ENCODE measurements at places on chromosomes 1 and 21. TPM values are rescaled to one million over a fixed set of nuclear protein-coding genes. Genes with fewer than 3 reads are reported as not detected.
A peak's percentile ranks its signal among the peaks of the same experiment; 100 is the strongest.

DNA sequence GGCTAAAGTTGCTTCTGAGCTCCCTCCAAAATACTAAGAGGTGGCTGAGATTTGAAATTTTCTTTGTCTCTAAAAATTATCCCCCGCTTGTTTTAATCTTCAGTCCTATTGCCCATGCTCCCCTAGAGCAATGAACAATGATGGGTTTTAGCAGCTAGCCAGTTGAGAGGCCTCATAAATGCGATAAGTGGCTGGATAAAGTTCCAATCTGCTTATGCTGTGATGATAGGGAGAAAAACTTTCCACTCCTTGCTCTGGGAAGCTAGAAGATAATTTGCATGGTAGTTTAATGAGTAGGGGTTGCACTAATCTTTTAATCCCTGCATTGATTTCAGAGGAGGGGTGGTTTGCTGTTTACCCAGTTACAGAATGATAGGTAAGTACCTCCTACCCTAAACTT lies 9.6 kb upstream of the PRPF3 start:
- no peak for DNase-seq

DNA sequence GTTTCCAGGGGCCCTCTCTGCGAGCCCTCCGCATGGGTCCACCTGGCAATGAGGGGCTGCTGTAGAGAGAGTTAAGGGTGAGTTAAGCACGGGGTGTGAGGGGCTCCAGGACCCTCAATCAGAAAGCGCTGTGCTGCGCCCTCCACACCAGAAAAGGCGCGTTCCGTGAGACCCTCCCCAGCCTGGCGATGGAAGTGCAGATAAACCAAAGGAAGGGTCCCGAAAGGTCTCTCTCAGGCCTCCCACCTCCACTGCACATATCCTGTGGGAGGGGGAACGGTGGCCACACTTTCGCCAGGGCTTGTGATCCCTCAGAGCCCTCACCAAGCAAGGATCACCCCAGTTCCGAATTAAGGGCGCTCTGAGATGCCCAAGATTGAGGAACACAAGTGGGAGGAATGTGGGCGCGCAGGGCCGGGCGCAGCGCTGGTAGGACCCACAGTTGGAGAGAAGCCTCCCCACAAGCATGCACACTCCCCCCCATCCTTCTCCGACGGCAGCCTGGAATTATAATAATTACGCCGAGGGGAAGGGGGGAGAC lies 1.1 kb downstream of the WNT3A start:
- peak; percentile 46 for DNase-seq

DNA sequence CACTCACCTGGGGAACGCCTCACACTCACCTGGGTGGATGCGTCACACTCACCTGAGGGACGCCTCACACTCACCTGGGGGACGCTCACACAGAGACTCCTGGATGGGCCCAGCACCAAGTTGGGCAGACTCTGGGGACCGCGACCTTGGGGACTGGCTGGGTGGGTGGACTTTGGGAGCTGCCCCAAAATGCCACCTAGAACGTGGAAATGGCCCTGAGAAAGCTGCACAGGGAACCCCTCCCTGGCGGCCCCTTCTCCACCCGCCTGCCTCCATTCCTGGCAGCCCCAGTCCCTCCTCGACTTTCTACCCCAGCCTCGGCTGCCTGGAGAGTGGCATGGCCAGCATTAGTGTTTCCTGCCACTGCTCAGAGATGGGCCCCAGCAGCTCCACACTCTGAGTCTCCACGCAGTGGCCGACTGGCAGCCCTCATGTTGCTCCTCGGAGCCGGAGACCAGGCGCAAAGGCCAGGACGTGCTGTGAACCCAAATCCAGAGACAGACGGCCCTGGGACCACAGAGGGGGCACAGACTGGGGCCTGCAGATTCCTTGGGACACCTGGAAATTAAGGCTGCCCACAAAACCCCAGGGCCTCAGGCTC lies 46.5 kb upstream of the ACTRT2 start:
- DNase-seq, result peak; percentile 47

DNA sequence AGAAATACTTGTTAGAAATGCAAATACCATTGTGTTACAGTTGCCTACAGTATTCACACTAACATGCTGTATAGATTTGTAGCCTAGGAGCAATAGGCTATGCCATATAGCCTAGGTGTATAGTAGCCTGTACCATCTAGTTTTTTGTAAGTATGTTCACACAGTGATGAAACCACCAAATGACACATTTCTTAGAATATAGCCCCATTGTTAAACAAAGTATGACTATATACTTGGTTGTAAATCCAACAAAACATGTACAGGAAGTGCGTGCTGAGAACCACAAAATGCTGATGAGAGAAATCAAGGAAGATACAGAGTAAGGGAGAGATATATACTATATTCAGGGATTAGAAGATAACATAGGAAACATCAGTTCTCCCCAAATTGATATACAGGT lies 92.2 kb downstream of the POU2F1 start:
- DNase-seq, result no peak

- no peak for DNase-seq
Observed at GRCh38 chr1:75330624-75331023, 196.4 kb downstream of the LHX8 start.

GRCh38 chr1:53862507-53862906 lies 24.4 kb upstream of the NDC1 start:
- no peak for DNase-seq

- no peak for DNase-seq
Observed at GRCh38 chr1:62772607-62773295, 11.2 kb upstream of the ATG4C start.

COL8A2 gene
- 0.11 TPM for total RNA-seq

GRCh38 chr1:161379071-161379470 lies 11.4 kb upstream of the CFAP126 start:
- DNase-seq, result no peak

DNA sequence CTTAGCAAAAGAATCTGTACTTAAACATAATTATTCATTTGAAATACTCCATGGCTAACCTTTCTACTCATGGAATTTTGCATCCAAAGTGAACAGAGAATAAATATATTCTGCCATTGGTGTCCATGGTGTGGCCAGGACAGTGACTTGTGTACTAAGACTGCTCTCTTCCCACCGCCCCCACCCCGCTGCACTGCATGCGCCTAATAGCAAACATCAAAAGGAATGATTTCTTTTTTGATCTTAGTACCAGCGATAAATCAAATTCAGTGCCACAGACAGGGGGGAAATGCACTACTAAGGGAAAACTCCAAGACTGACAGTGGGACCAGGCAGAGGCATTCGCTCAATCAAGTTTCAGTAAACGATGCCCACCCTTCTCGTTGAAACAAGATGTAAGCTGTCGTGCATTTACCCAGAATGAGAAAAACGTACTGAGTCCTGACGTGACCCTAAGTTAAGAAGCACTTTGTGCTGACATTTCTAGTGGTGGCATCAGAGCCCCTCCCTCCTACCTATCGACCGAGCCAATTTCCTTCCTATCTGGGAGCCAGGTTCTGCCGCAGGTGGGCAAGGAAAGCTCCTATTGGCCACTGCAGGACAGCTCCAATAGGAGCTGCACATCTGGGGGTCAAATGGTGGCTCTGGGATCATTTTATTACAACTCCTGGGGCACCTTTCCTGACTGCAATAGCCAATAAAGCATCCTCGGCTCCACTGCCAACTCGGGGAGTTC lies 12.5 kb downstream of the ESRRG start:
- no peak for DNase-seq

- DNase-seq, result no peak
Observed at GRCh38 chr1:155607708-155608107, 2.3 kb upstream of the MSTO1 start.

SYPL2 gene
- not detected for total RNA-seq

GRCh38 chr1:236354330-236355147 lies 39.5 kb upstream of the EDARADD start:
- DNase-seq, result no peak

- no peak for DNase-seq
Observed at GRCh38 chr1:244755673-244756072, 79.8 kb upstream of the COX20 start.

GRCh38 chr1:25799935-25800702 lies at the start of gene SELENON:
TSS of gene SELENON (plus strand) at chr1:25800193. CDS start at chr1:25800231, 38 bp downstream.
- DNase-seq, result no peak

- no peak for DNase-seq
Observed at GRCh38 chr1:65265651-65266351, 43.5 kb upstream of the DNAJC6 start.

DNA sequence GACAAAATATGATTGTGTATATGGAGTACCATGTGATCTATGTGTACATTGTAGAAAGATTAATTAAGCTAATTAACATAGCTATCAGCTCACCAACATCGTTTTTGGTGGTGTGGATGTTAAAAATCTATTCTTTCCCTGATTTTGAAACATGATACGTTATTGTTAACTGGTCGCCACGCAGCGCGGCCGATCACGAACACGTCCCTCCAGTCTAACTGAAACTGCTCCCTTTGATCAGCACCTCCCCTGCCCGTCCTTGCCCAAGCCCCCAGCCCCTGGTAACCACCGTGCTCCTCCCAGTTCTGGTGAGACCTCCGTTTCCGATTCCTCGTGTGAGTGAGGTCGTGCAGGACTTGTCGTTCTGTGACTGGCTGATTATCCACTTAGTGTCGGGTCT lies 67.0 kb downstream of the AGPAT3 start:
- DNase-seq, result no peak

DNA sequence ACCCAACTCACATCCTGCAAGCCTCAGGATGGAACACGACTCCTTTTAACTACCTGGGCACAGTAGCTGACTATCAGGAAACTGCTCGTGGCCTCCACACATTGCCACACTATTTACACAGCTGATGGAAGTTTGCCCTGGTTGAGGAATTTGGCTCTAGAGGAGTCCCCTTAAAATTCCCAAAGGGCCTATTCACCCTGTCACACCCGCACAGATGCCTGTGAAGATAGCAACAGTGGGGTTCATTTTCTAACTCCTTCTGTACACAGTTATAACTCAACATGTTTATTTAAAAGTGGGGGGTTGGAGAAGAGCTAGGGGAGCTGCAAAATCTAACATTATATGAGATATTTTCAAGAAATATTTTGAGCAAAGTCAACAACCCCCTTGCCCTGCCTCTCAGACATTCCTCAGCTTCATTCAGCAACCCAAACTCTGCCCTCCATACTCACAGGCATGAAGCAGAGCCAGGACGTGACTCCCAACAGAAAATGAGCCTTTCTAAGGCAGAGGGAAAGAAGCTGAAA lies 35.8 kb upstream of the CCN1 start:
- no peak for DNase-seq

BCL2L15 gene
- 1.1 TPM for total RNA-seq

PLA2G4A gene
- 0.27 TPM for total RNA-seq

GRCh38 chr1:39472826-39473225 lies 18.6 kb upstream of the BMP8A start:
- DNase-seq, result no peak

LYPD8 gene
- total RNA-seq, result not detected

GRCh38 chr1:167599957-167600581 lies 30.0 kb upstream of the RCSD1 start:
- DNase-seq, result no peak

- no peak for DNase-seq
Observed at GRCh38 chr1:154741741-154742495, 128.2 kb downstream of the KCNN3 start.

- no peak for DNase-seq
Observed at GRCh38 chr1:39047374-39048229, 21.5 kb downstream of the NDUFS5 start.

- DNase-seq, result no peak
Observed at GRCh38 chr1:178926046-178926445, 55.2 kb upstream of the ANGPTL1 start.

GRCh38 chr1:31699341-31699891 lies 4.4 kb downstream of the COL16A1 start:
- no peak for DNase-seq

GRCh38 chr1:68814067-68814466 lies 317.2 kb upstream of the DEPDC1 start:
- no peak for DNase-seq

DNA sequence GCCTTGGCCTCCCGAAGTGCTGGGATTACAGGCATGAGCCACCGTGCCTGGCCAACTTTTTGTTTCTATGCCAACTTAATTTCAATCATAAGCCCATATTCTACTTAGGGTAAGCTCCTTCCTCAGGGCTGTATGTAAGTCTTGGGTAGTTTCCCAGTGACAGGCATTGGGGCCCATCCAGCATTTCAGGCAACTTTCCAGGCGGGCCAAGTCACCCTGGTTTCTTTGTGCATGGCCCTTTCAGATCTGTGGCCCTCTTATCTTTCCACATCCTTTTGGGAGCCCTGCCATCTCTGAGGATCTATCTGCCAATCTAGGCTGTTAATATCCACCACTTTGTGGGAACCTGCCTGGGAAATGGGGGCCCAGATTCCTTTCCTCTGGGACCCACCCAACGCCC lies 58.7 kb downstream of the TNN start:
- DNase-seq, result no peak

DNA sequence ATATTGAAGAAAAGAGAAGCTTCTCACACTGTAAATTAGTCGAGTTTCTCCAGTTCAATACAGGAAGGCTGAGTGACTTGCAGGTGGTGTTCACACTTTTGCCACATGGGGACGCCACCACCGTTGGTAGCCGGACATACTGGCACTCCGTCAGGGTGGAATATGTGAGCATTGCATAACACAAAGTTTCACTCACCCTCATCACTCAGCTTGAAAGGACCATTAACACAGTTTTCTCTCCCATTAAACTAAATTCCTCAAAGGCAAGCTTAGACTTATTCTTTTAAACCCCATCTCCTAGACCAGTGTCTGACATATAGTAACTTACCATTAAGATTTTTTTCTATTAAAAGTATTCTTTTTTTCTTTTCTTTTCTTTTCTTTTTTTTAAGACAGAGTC lies 105.3 kb upstream of the SERBP1 start:
- DNase-seq, result peak; percentile 71

DNA sequence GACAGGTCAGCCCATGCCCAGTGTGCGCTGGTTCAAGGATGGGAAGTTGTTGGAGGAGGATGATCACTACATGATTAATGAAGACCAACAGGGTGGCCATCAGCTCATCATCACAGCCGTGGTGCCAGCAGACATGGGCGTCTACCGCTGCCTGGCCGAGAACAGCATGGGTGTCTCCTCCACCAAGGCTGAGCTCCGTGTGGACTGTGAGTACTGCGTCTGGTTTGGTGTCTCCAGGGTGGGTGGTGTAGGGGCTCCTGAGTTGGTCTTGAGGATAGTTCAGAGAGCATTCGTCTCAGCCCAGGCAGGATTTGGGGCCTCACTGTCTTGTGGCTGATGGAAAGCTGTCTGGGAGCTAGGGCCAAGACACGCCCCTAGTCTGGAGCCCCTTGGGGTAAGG lies 83.2 kb downstream of the TRIM11 start:
- DNase-seq, result no peak

EMC1 gene
- 42.2 TPM for total RNA-seq

BRINP3 gene
- total RNA-seq, result not detected

- DNase-seq, result no peak
Observed at GRCh38 chr1:211912844-211913432, 82.4 kb upstream of the LPGAT1 start.

PRUNE1 gene
- total RNA-seq, result 20.7 TPM

GRCh38 chr1:112618114-112618720 lies 724 bp downstream of the ST7L start:
- no peak for DNase-seq

Data from activated naive CD4-positive, alpha-beta T cell treated with anti-CD3 and anti-CD28 coated beads, Interleukin-2, amount 50 U/mL, for 72 hours (primary cell).